ENCODE measurements at places on chromosomes 6 and 20. TPM values are rescaled to one million over a fixed set of nuclear protein-coding genes. Genes with fewer than 3 reads are reported as not detected.
A peak's percentile ranks its signal among the peaks of the same experiment; 100 is the strongest.

The RSPO3 gene
- total RNA-seq: 0.17 TPM

DNA sequence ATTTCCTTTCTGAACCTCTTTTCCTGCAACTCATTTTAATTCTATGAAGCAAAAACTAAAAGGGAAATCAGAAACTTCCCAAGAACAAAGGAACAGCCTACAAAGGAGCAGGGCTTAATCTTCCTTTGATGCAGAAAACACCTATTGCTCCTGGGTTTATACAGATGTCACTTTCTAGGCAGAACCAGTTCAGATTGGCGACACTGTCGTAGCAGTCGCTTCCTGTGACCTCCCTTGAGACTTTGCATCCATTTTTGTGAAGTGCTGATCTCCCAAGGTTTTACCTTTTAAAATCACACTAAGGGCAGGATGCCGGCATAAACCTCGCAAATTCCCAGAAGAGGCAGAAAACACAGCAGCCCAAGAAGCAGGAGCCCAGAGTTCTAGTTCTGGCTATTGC lies 40.1 kb downstream of the JAG1 start:
- DNase-seq: no peak

The PTPN1 gene
- total RNA-seq: 89.1 TPM

GRCh38 chr6:149212892-149213801 lies 104.4 kb upstream of the TAB2 start:
- DNase-seq: no peak

DNA sequence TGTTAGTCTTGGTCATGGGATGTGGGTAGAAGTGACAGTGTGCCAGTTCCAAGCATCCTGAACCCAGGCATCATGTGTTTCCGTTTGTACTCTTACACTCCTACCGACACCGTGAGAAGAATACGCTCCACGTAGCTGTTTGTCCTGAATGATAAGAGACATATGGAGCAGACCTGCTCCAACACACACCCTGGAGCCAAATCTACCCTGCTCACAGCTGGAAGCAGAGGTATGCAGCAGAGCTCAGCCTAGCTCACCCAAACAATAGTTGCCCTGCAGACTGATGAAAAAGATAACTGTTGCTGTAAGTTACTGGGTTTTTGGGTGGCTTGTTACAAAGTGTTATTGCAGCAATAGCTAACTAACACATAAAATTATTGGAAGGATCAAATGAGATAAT lies 14.3 kb upstream of the PDSS2 start:
- DNase-seq: no peak

- peak; percentile 42 for DNase-seq
These were observed 3.7 kb downstream of the TNFAIP3 start for GRCh38 chr6:137870744-137871247.

GRCh38 chr6:11093626-11094410 lies at the start of gene SMIM13:
Gene SMIM13 (plus strand): TSS chr6:11093834. CDS start chr6:11094314, 480 bp downstream.
- DNase-seq: peak; percentile 95

DNA sequence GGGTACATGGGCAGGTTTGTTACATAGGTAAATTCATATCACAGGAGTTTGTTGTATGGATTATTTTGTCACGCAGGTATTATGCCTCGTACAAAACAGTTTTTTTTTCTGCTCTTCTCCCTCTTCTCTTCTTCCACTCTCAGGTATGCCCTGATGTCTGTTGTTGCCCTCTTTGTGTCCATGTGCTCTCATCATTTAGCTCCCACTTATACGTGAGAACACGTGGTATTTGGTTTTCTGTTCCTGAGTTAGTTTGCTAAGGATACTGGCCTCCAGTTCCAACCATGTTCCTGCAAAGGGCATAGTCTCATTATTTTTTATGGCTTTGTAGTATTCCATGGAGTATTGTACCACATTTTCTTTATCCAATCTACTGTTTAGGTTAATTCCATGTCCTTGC lies 65.7 kb downstream of the UNC5CL start:
- DNase-seq: no peak
